ENCODE measurements at places on chromosomes 7 and 10.

DNA sequence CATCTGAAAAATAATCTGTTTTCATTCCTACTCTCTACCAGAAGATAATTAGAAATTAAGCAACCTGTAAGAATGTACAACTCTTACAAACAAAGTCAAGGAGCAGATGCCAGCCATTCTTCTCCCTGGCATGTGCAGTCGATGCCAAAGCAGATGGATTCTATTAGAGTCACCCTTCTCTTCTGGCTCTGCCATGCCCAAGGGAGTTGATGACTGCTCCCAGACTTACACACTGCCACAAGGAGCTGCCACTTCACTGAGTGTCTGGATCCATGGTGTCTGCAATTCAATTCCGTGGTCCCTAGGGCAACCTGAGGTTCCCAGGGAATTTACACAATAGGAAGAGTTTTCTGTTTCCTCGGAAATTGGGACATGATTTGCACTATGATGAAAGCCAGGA lies 89.1 kb upstream of the IFRD1 start:
- DNase-seq, result no peak

DNA sequence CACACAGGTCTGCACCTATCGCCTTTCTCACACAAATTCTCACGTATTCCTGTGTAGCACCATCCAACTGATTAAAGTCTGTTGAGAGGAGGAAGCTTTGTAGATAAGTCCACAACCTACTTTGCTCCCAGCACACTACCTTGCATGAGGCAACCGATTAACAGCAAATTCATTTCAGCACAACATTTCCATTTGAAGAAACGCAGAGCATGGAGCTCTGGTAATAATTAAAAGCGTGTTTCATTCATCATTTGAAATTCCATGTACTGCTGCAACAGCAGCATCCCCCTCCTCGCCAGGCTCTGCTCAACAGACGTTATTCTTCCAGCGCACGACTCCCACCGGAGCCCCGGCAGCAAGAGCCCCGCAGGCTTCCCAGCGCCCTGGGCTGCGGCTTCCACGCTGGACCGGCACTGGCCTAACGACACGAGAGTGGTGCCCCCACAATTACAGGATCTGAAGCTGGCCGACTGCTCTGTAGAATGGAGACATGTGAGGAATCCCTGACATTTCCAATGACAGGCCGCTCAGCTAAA lies 118.8 kb downstream of the DIP2C start:
- DNase-seq, result no peak

DNA sequence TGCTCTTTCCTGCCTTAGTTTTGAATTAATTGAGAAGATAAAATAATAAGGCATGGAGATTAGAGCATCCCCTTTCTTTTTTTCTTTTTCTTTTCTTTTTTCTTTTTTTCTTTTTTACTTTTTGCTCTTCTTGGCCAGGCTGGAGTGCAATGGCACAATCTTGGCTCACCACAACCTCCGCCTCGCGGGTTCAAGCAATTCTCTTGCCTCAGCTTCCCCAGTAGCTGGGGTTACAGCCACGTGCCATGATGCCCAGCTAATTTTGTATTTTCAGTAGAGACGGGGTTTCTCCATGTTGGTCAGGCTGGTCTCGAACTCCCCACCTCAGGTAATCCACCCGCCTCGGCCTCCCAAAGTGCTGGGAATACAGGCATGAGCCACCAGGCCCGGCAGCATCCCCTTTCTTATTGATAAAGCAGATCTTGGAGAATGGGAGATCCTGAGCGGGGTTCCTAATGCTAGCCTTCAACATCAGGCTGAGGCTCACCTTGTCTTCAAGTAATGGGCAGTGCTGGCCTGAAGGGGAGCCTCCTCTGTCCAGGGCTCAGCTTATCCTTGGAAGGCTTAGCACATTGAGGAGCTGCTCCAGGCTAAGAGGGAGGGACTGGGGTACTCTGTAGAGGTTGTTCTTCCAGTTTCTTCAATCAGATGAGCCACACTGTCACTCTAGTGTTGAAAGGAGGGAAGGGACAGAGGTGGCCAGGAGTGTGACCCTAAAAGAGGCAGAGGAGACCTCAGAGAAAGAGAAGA lies 27.9 kb downstream of the GSTO2 start:
- no peak for DNase-seq

DNA sequence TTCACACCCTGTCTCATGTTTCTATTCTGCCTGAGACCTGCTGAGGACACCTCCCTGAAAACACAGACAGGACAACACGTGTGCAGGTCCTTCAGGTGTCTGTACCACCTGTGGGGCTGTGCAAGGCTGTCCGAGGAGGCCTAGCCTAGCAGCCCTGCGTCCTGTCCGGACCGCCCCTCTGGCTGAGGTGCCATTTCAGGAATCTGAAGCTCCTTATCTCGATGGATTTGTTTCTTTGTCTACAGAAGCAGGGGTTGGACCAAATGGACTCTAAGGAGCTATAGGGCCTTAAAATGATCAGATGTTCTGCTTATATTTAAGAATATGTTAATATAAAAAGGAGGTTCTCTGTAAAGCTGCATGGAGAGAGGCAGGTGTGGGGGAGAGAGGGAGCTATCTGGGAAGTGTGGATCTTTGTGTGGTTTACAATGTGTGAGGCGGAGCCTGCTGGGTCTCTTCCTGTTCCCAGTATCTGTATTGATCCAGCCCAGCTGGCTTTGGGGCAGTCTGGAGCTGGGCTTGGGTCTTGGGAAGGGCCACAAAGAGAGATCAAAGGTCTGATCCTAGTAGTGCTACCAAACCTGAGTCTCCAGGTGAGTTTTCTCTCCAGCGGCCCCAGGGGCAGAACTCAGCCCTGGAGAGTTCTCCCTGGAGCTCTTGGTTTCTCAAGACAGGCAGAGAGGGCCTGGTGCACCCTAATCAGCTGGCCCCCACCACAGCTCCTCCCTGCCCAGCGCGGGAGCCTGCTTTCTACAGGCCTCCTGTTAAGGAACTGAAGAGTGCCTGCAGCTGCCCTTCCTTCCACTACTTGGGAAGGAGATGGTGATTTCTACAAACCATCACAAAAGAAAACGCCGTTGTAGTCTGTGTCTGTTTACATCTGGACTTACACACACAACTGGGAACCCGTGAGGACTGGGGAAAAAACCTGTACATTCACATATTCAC lies 3.4 kb upstream of the MNX1 start:
- no peak for DNase-seq

GRCh38 chr10:89954787-89955566 lies 253.6 kb downstream of the KIF20B start:
- no peak for DNase-seq

DNA sequence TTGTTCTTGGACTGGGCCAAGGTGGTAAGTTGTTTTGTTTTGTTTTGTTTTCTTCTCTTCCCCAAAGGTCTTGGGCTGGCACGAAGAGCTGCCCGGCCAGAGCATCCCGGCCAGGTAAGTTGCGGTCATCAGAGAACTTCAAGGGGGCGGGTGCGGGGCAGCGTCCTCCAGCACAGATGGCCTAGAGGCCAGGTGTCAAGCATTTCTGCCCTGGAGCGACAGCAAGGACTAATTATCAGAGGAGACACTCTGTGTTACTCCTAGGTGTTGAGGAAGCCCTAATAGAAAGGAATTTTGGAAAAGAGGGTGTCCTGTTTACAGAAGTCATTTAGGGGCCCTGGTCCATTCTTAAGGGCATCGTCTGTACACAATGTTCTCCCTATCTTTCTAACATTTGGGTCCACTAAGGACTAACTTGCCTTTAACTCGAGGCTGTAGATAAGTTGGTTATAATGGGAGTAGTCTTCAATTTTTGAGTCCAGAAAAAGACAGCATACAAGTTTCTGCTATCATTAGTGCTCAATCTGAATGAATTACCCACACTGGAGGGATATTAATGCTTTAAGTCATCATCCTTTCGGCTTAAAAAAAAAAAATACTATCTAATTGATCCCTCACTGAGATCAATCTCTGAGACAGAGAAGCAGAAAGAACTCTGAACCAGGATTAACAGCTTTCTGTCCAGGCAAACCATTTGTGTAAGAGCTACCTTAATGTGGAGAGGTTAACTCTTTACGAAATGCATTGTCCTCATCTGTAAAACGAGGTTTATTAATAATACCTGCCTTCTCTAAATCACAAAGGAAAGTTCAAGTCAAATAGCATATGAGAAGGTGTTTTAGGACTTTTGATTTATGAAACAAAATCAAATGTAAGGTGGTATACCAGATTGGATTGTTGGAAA lies 1.5 kb downstream of the ITGB8 start:
- DNase-seq, result peak; percentile 70

- DNase-seq, result no peak
These were observed 4.1 kb upstream of the TMEM243 start for GRCh38 chr7:87223666-87224065.

DNA sequence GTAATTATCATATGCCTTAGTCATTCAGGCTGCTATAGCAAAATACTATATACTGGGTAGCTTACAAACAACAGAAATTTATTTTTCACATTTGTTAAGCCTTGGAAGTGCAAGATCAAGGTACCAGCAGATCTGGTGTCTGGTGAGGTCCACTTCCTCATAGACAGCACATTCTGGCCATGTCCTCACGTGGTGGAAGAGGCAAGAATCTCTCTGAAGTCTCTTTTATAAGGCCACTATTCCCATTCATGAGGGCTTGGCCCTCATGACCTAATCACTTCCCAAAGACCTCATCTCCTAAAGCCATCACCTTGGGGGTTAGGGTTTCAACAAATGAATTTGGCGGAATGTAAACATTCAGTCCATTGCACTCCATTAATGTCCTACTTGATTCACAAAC lies 137.5 kb upstream of the C1GALT1 start:
- no peak for DNase-seq

- DNase-seq, result no peak
These were observed 197.9 kb downstream of the MBL2 start for GRCh38 chr10:52574697-52575096.

GRCh38 chr7:45098983-45099839 lies 10.4 kb upstream of the NACAD start:
- DNase-seq, result no peak

DNA sequence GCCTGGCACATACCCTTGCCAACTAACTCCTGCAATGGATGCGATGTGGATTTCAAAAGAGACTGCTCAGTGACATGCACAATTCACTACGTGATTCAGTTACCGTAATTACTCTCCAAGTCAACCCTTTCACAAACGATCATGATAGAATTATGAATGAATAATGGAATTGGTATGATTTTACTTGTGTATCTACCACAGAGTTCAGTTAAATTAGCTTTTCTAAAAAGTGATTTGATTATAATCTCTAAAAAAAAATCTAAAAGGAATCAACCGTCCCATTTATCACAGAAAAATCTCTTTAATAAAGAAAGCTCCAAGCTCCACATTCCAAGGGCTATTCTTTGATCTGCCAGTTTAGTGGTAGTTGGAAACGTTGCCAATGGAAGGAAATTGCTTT lies 30.4 kb upstream of the RSU1 start:
- no peak for DNase-seq

- DNase-seq, result no peak
These were observed 293.2 kb upstream of the SEMA3D start for GRCh38 chr7:85479918-85480643.

DNA sequence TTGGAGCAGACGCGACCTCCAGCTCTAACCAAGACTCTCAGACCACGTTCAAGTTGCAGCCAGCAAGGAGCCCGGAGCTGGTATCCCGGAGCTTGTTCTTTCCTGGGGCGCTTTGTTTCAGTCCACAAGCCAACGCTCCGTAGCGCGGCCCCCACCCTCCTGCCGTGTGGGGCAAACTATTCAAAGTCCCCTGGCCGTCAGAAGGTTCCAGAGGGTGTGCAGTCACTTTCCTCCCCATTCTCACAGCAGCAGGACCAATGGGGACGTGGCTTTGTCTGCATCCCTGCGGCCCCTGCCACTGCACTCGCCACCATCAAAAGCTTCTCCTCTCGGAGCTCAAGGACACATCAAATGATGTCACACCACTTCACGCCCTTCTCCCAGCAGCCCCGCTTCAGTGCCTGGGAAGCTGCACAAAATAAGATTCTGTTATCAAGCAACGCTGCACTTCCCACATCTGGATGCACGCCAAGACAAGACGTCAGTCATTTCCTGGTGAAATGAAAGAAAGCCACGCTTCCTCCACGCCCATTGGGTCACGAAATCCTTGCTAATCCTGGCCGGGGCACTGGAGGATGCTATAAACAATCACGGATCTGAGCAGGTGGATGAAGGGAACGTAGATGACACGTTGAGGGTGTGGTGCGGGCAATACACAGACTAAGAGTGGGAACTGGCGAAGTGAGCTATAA lies 348.2 kb downstream of the PTPRN2 start:
- no peak for DNase-seq

DNA sequence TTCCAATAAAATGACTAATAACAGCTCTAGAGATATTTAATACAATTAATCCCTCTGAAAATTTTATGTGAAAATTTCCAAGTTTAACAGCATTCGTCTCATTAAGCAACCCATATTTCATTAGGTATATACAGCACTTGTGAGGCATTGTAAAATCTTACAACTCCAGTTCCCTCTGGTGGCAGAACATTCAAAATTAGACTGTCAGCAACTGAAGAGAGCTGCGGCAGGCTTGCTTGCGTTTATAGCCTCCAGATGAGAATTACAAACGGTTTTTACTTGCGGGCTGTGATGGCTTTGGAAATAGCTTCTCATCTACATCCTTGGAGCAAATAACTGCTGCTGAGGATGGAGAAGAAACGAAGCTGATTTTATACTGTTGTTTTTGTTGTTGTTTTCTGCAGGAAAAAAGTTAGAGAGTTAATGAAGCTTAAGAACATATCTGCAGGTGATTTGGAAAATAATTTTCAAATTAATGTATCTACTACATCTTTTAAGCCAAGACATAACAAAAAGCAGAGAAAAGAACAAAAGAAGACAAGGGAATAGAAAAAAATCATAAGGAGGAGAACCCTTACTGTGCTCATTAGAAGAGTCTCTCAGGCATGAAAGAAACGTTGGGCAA lies 171.3 kb downstream of the MAGI2 start:
- DNase-seq, result peak; percentile 72

- no peak for DNase-seq
These were observed 14.6 kb downstream of the C10orf71 start for GRCh38 chr10:49313501-49314070.

DNA sequence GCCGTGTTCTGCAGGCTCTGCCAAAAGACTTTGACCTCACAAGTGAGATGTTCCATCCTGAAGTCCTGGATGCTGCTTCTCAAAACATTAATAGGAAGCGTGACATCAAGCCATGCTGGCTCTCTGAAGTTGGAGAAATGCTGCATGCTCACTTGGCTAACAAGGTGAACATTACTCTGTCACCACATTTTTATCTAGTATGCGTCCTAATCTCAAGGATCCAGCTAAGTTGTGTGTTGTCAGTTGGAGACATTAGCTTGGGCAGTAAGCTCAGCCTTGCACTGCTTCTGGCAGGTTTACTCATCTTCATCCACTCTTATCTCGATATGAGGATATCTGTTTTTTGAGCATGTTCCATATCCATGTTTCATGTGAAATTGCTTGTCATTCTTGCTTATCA lies 165.2 kb downstream of the SDK1 start:
- no peak for DNase-seq

- DNase-seq, result no peak
These were observed 90.7 kb downstream of the MKI67 start for GRCh38 chr10:128035557-128035973.

DNA sequence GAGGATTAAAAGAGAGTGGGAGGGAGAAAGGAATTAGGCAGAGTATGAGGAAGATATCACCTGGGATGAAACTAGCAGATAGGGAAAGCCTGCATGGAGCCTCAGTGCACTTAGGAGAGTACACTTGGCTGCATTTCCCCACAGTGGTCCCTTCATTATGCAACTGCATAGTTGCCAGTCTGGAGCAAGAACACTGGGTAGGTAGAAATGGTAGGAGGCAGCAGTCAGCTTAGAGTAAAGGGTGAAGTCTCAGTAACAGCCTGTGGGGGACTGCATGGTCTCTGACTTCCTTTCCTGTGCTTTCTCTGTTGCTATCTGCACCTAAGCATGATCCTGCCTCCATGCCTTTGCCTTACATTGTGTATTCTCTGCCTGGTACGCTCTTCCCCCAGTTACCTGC lies 14.0 kb upstream of the PCGF5 start:
- DNase-seq, result no peak
